ENCODE measurements at places on chromosomes 13 and 19.

DNA sequence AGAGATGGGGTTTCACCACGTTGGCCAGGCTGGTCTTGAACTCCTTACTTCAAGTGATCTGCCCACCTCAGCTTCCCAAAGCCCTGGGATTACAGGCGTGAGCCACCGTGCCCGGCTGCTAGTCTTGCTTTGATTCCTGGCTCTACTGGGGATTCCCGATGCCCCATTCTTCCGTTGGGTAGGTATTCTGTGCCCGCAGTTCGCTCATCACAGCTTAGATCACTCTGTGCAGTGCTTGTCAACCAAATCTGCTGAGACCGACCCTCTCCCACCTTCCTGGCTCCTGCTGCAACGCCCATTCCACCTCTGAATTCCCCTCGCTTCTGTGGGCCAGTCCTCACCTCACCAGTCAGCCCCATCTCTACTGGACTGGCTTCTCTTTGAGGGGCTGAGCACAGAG, 4.6 kb upstream of the ZNF414 start:
- DNase-seq = no peak

DNA sequence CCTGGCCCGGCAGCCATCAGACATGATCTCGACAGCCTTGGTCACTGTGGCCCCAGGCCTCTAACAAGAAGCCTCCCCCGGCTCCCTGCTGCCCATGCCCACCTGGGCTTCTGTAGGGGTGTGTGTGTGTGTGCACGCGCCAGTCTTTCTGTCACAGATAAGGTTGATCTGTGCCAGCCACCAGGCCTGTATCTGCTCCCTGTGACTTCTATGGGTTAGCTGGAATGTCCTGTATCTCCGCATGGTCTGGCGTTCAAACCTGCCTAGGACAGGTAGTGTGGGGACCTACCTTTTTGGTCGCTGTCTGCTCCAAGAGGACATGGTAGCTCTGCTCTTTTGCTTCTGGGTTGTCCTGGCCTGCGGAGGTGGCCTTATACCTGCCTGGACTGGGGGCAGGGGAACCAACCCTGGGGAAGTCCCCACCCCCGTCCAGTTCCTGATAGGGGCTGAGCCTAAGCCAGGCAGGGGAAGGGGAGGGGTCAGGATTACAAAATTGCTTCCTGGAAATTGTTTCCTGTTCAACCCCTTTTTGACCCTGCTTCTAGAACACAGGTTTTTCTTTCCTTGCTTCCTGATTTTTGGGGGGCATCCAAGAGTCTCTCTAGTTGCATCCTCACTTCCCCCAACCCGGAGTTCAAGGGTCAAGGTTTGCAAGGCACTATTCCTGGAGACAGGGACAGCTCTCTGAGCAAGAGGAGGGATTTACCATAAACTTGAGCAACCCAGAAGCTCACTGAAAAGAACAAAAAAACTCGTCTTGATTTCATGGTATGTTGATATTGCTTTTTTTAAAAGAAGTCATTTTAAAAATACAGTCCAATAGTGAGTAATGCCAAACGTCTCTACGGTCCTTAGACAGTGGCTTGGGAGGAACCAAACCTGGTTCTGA, at the start of gene LRG1:
Gene LRG1, minus strand, starts transcription at position 344 of the 889 bp plus-strand sequence. Its CDS starts 23 bp downstream, at position 321.
- no peak for DNase-seq

- no peak for DNase-seq
Observed at GRCh38 chr19:2249880-2250765, 1.0 kb downstream of the AMH start.

- no peak for DNase-seq
Observed at GRCh38 chr13:28056970-28057712, 43.2 kb downstream of the FLT3 start.

DNA sequence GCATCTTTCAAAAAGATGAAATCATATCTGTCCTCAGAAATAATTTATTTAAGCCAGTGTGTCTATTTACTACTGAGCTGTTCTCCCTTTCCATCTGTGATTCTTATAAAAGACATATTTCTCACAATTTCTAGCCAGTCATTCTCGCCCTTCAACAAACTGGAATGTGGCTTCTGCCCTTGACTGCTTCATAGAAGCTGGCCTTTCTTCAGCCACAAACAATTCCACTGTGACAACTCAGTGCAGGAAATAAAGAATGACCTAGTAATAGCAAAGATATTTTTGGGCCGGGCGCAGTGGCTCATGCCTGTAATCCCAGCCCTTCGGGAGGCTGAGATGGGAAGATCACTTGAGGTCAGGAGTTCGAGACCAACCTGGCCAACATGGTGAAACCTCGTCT, 655.5 kb downstream of the PCDH9 start:
- no peak for DNase-seq

- DNase-seq = no peak
Observed at GRCh38 chr13:31011193-31011860, 78.9 kb downstream of the TEX26 start.

DNA sequence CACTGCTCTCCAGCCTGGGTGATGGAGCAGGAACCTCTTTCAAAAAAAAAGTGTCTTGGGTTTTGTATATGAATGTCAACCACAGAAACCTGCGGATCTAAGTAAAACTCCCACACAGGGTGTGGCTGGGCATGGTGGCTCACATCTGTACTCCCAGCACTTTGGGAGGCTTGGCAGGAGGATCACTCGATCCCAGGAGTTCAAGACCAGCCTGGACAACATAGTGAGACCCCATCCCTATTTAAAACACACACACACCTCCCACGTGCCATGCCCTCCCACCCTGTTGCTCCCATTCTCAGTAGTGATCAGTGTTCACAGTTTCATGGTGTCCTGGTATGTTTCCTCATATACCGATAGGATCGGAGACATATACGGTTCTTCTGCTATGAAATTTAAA, 9.2 kb downstream of the TMED1 start:
- no peak for DNase-seq

GRCh38 chr13:24146961-24147569, 13.5 kb upstream of the SPATA13 start:
- no peak for DNase-seq

- DNase-seq = no peak
Observed at GRCh38 chr13:109756778-109757177, 29.6 kb downstream of the IRS2 start.

DNA sequence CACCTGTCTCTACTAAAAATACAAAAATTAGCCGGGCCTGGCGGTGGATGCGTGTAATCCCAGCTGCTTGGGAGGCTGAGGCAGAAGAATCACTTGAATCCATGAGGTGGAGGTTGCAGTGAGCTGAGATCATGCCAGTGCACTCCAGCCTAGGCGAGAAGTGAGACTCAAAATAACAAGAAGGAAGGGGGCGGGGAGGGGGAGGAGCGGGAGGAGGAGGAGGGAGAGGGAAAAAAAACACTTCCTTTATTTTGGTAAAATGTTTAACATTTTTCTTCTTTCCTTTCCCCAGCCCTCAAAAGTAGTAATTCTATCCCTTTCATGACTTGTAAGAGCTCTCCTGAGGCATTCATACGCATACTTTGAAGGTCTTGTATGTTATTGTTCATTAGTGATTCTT, 44.3 kb downstream of the SPRY2 start:
- no peak for DNase-seq

- DNase-seq = peak; percentile 84
Observed at GRCh38 chr19:44570984-44571684, 41.7 kb upstream of the CEACAM20 start.

DNA sequence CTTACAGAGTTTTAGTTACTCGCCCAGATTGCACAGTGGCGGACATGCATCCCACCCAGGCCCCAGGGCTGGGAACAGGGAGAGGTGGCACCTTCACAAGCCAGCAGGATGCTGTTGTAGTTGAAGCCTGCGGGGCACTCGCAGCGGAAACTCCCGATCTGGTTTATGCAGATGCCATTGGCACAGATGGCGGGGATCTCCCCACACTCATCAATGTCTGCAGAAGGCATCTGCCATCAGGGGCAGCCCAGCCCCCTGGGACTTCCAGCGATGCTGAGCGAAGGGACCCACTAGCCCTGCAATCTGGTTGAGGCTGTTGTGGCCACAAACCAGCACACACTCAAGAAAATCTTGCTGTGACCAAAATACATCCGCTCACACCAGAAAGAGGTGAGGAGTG, 44.6 kb downstream of the CCL25 start:
- no peak for DNase-seq

DNA sequence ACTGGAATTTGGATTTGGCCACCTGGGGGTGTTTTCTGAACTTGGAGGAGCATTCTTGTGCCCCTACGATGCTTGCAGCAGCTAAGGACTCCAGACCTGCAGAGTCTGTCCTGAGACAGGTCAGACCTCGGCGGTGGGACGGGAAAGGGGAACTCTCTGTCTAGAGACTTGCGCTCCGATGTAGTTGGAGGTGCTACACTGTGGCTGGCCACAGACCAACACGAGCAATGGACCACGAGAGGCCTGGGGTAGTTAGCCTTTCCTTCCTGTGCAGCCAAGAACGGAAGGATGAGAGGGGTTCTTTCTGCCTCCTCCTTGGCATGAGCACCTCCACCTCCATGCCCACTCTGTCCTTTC, 5.9 kb upstream of the GRAMD1A start:
- DNase-seq = no peak

DNA sequence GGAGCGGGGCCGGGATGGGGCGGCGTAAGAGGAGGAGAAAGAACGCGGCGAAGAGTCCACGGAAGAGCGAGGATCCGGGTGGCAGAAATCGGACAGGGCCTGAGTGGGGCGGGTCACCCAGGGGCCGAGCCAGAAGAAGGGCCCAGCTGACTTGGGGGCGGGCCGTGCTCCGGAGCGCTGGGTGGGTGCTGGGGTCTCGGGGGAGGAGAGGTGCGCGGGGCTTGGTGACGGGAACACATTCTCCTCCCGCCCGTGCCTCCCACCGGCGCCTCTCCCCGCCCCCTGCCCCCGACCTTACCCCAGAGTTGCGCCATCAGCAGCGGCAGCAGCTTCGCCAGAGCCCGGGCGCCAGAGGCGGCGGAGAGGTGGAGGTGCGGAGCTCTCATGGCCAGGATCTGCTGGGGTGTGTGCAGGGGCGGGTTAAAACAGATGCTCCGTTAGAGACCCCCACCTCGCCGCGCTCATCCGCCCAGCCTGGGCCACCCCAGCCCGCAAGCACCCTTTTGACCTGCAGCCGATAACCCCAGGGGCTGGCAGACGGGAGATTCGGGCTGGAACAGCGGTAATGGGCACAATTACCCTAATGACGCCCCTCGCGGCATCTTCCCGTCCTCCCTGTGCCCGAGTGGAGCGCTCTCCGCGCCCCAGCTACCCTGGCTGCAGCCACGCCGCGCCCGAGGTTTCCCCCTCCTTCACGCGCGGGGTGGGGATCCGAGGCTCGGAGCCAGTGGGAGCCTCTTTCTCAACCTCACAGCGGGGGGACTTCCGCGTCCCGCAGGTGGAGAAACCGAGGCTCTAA, 565 bp downstream of the KLK10 start:
- no peak for DNase-seq

DNA sequence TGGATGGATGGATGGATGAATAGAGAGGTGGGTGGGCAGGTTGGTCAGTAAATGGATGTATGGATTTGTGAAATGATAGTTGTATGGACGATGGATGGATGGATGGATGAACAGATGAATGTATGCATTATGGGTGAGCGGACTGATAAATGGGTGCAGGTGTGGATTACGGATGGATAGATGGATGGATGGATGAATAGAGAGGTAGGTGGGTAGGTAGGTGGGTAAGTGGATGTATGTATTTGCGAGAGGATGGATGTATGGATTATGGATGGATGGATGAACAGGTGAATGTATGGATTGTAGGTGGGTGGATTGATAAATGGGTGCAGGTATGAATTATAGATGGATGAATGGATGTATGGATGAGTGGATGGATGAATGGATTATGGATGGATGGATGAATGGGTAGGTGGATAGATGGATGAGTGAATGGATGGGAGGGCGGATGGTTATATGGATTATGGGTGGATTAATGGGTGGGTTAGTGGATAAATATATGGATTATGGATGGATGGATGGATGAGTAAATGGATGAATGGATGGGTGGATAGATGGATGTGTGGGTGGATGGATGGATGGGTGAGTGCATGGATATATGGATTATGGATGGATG, 37.0 kb upstream of the TNFAIP8L1 start:
- DNase-seq = no peak

- DNase-seq = peak; percentile 62
Observed at GRCh38 chr19:48975947-48976847, 11.1 kb downstream of the FTL start.

DNA sequence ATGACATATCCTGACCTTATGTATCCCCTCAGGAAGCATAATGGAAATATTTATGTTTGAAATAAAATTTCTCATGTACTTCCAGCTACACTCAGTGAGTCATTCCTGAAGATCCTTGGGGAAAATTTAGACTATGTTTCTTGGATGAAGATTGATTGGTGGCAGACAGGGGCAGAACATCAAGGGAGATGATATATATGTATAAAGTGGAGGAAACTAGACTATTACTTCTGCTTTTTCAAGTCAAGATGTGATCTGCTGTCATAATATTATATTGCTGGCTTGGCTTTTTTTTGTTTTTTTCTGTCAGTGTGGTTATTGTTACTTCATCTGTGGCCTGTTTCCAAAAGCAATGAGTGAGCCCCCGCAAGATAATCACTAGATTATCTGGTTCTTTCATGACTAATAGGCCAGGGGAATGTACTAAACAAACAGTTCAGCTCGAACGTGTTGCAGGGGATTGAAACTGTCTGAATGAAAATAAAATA, 87.2 kb upstream of the TNFSF11 start:
- DNase-seq = peak; percentile 71

- no peak for DNase-seq
Observed at GRCh38 chr19:17910791-17911360, 21.9 kb upstream of the CCDC124 start.

DNA sequence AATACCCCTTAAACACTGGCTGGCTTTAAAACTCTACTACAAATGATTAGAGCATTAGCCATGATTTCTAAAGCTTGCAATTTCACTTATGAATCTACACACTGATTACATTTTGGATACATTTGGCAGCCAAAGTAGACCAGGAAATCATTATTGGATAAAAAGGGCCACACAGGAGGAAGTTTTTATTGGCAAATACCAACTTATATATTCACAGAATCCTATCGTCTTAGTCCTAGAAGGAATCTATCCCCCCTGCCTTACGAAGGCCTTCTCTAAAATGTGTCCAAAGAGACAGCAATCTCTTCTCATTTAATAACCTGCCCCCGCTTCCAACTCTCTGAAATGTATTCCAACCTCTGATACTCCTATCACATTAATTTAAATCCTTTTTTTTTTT, 52.5 kb downstream of the KLF5 start:
- DNase-seq = no peak

- DNase-seq = no peak
Observed at GRCh38 chr19:49844138-49845095, 6.5 kb upstream of the PTOV1 start.

GRCh38 chr13:89746554-89746953, 1600.9 kb upstream of the MIR17HG start:
- DNase-seq = no peak

GRCh38 chr19:55716531-55716930, 21.7 kb downstream of the NLRP9 start:
- no peak for DNase-seq

GRCh38 chr13:34990399-34991214, 48.5 kb downstream of the NBEA start:
- no peak for DNase-seq

DNA sequence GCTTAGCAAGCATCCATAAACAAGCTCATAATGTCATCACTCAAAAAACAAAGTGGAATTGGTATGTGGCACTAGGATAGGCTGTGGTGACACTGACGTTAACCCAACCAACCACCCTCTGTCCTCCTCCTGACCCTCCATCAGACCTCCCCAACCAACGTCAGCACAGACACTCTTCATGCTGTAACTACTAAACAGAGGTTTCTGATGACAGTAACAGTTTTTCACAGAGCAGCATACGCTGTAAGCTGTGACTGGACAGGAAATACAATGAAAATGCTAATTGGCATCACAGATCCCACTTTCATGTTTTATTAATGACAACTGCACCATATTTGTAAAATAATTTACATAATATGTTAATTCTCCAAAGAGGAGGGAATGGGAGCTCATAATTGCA, 238.0 kb downstream of the IRS2 start:
- DNase-seq = no peak
